ENCODE measurements at places on chromosomes 6 and 20. TPM values are rescaled to one million over a fixed set of nuclear protein-coding genes. Genes with fewer than 3 reads are reported as not detected.
A peak's percentile ranks its signal among the peaks of the same experiment; 100 is the strongest.

GRCh38 chr6:108260126-108260808 lies 573 bp downstream of the SNX3 start:
- DNase-seq: peak; percentile 33
- no peaks in the 10 kb centered on the region for H3K36me3 ChIP-seq
- H3K4me1 ChIP-seq: peaks cover 49% of the 10 kb centered on the region
- no peaks in the 10 kb centered on the region for H3K27me3 ChIP-seq
- peak overlapping the region; percentile 98 for H3K27ac ChIP-seq
- peak overlapping the region; percentile 88 for H3K4me3 ChIP-seq

The SMIM29 gene
- total RNA-seq: 5.3 TPM

The EXOC2 gene
- 18.7 TPM for total RNA-seq

DNA sequence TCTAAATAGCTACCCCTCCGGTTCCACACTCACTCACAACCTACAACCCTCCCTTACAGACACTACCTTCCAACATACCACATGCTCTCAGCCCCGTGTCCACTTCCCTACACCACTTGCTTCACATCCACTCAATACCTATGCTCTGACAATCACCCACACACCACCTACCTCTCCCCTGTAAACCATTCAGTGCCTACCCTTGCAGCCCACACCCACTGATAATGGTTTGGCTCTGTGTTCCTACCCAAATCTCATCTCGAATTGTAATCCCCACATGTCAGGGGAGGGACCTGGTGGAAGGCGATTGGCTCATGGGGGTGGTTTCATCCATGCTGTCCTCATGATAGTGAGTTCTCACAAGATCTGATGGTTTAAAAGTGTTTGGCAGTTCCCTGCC lies 9.8 kb upstream of the ZNF343 start:
- H3K27me3 ChIP-seq: no peaks in the 10 kb centered on the region
- no peaks in the 10 kb centered on the region for H3K4me1 ChIP-seq
- H3K36me3 ChIP-seq: no peaks in the 10 kb centered on the region
- no peak overlapping the region for H3K27ac ChIP-seq
- no peak for DNase-seq

- H3K4me1 ChIP-seq: peaks cover 21% of the 10 kb centered on the region
- no peak for DNase-seq
- H3K27me3 ChIP-seq: no peaks in the 10 kb centered on the region
- no peaks in the 10 kb centered on the region for H3K36me3 ChIP-seq
Measured at GRCh38 chr6:157561414-157561790, 180.4 kb downstream of the ZDHHC14 start.

GRCh38 chr20:62668441-62669027 lies 26.2 kb downstream of the SLCO4A1 start:
- H3K27me3 ChIP-seq: no peaks in the 10 kb centered on the region
- DNase-seq: peak; percentile 90
- peaks cover 31% of the 10 kb centered on the region for H3K4me1 ChIP-seq
- H3K27ac ChIP-seq: no peak overlapping the region
- H3K36me3 ChIP-seq: no peaks in the 10 kb centered on the region

Measured in stomach (tissue), 19 donors.